ENCODE measurements at places on chromosomes 6 and 20.

DNA sequence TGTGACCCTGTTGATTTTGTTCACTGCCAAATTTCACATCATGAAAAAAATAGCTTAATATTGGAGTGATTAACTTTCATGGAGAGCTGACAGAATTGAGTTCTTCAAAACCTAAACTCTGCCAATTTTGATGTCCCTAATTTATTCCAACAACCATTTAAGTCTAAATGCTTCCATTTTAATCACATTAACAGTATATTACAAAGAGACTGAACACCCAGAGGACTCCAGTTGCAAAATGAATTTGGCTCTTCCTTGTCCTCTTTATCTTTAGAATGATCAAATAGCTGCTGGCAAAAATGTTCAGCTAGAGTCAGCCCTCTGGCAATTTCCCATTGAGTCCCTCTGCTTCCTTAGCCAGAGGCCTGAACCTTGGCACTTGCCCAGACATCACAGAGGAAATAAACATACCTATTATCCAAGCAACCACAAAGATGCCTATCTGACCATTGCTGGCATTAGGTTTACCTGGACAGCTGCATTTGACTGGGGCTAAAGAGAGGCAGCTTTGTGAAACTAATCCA lies 299.0 kb upstream of the STXBP5 start:
- H3K27ac ChIP-seq, result no peak overlapping the region
- no peak for DNase-seq
- H3K27me3 ChIP-seq, result no peaks in the 10 kb centered on the region
- no peaks in the 10 kb centered on the region for H3K4me1 ChIP-seq

GRCh38 chr20:43781215-43781614 lies 54.4 kb upstream of the GTSF1L start:
- peaks cover 1% of the 10 kb centered on the region for H3K27me3 ChIP-seq
- no peaks in the 10 kb centered on the region for H3K36me3 ChIP-seq
- H3K4me1 ChIP-seq, result peaks cover 19% of the 10 kb centered on the region
- no peak for DNase-seq
- H3K4me3 ChIP-seq, result no peak overlapping the region

GRCh38 chr6:33169291-33170175 lies 22.7 kb downstream of the COL11A2 start:
- H3K4me3 ChIP-seq, result no peak overlapping the region
- no peak for DNase-seq
- H3K36me3 ChIP-seq, result no peaks in the 10 kb centered on the region
- H3K27me3 ChIP-seq, result no peaks in the 10 kb centered on the region

- H3K27me3 ChIP-seq, result no peaks in the 10 kb centered on the region
- no peaks in the 10 kb centered on the region for H3K36me3 ChIP-seq
- DNase-seq, result no peak
- no peak overlapping the region for H3K4me3 ChIP-seq
- H3K27ac ChIP-seq, result no peak overlapping the region
- no peaks in the 10 kb centered on the region for H3K4me1 ChIP-seq
These were observed 70.6 kb upstream of the PHACTR2 start for GRCh38 chr6:143607168-143607567.
